Myometrial cell (primary cell): ENCODE measurements at places on chromosomes 11 and 22. TPM values are rescaled to one million over a fixed set of nuclear protein-coding genes. Genes with fewer than 3 reads are reported as not detected.

The CABP2 gene
- total RNA-seq = not detected in 2 replicates

The MYEOV gene
- total RNA-seq = 7.4 and 10.7 TPM in 2 replicates

The GAL3ST1 gene
- total RNA-seq = 0.18 and 0.29 TPM in 2 replicates

The CHST1 gene
- 1.1 and 1.4 TPM in 2 replicates for total RNA-seq

The ABCC8 gene
- not detected in 2 replicates for total RNA-seq

The CRACR2B gene
- 1.8 and 2.9 TPM in 2 replicates for total RNA-seq

The PAX6 gene
- not detected in 2 replicates for total RNA-seq

The TENM4 gene
- total RNA-seq = 1.6 and 5.8 TPM in 2 replicates

The SYCE3 gene
- total RNA-seq = not detected in 2 replicates

The IFT27 gene
- total RNA-seq = 19.0 and 20.5 TPM in 2 replicates
